ENCODE measurements at places on chromosomes 7 and 10.

DNA sequence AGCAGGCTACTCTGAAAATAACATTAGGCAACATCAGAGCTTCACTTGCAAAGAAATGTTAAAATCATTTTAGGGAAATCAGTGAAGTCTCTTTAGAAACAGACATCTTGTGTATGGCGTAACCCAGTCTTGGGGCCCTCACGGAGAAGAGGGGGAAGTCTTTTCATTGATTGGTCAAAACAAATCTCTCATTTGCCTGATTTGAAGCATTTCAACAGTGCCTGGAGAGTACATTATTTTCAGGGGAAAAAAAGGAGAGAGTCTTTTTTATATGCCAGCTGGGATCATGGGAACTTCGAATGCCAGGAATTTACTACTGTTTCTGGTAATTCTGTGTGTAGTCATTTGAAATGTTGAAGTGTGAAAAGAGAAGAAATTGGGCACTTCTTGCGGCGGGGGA lies 471.4 kb downstream of the PLXDC2 start:
- no peak for DNase-seq

DNA sequence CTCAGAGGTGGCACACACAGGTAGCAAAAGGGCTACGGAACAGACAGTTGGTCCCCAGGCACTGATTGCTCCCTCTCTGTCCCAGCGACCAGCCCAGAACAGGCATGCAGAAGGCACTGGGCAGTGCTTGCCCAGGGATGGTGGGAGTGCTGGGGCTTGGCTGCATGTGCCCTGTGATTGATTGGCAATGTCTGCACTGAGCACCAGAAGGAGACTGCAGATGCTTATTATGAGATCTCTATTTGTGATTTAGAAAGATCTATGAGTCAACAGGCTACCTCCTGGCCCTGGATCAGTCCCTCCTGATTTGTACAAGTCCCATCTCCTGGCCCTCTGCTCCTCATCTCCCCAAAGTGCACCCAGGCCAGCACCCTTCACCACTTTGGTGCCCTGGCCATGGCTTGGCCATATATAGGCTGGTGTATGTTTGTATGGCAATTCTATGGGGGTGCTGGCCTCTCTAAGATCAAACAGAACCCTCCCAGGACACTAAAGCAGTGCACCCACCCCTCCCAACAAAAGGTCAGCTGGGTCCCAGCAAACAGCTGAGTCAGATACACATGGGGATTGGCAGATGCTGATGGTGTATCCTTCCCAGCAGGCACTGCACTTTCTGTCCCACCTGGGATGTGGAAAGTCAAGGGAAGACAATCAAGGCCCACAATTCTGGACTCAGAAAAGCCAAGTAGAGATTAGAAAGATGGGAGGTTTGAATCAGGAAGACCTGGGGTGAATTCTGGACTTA lies 30.9 kb downstream of the CAMK2B start:
- DNase-seq: no peak

DNA sequence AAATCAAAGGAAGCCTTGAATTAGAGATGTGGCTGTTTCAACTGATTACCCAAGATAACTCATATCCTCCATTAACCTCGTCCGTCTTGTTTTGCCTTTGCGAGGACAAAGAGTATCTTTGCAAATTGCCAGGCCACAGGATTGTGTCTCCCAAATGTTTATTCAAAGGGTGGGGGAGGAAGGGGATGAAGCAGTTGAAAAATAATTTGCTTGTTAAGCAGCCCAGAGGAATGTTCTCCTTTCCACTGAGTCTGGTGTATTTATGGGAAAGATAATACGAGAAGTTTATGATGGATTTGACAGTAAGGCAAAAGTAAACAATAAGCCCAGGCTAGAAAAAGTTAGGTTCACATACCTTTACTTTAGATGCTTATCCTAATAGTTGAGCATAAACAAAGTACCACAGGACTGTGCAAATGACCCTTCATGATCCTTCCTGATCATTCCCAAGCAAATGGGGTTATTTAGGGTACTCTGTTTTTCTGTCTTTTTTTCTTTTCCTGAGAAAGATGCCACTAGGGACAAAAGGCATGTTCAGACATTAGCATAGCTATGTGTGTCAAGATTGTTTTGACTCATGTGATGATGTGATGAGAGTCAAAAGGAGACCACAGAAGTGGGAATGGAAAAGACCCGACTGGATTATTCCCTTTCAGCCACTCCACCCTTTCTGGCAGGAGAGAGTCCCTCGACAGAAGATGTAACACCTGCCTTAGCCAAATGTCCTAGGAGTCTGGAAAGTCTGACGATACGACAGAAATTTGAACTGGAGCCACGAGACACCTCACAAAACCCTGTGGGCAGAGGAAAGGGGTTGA lies 243.0 kb upstream of the GLI3 start:
- no peak for DNase-seq

- DNase-seq: no peak
Measured at GRCh38 chr7:111004310-111004901, 86.5 kb upstream of the LRRN3 start.

- DNase-seq: no peak
Measured at GRCh38 chr7:134744569-134744968, 34.9 kb upstream of the CALD1 start.

- DNase-seq: no peak
Measured at GRCh38 chr7:22469371-22470143, 30.4 kb downstream of the STEAP1B start.

DNA sequence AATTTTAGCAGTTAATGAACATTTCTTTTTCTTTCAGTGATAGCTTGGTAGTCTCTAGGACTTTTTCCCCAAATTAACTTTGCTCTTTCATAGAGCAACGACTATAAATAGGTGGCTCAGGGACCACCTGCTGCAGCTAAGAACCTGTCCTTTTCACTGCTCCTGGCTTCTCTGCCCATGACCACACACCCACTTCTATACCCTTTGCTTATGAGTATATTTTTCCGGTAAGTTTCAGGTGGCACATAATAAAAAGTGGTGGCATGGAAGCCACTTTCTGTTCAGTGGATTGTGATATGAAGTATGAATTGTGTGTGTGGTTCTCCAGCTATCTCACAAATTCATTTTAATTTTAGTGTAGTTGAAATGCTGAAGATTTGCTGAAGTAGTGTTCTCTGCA lies 1.2 kb downstream of the ING3 start:
- no peak for DNase-seq

DNA sequence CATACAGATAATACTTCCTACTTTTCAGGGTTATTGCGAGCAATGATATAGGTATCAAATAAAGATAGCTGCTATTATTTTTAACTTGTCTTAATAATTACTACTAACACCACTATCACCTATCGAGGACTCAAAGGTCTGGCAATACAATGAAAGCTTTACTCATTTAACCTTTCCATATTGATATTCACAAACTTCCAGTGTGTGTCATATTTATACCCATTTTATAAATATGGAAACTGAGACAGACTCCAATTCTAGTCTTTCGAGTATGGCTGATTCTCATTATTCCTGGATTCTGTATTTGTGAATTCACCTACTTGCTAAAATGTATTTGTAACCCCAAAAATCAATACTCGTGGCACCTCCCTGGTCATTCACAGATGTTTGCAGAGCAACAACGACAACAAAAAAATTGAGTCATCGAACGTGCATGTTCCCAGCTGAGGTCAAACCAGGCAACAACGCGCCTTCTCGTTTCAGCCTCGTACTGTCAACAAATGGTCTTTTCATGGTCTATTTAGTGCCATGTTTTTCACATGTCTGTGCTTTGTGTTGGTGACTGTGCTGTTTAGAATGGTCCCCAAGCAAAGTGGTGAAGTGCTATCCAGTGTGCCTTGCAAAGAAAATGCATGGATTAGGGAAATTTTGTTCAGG lies 51.7 kb downstream of the SMURF1 start:
- DNase-seq: no peak

GRCh38 chr7:155192961-155193640 lies 104.6 kb upstream of the INSIG1 start:
- DNase-seq: no peak

DNA sequence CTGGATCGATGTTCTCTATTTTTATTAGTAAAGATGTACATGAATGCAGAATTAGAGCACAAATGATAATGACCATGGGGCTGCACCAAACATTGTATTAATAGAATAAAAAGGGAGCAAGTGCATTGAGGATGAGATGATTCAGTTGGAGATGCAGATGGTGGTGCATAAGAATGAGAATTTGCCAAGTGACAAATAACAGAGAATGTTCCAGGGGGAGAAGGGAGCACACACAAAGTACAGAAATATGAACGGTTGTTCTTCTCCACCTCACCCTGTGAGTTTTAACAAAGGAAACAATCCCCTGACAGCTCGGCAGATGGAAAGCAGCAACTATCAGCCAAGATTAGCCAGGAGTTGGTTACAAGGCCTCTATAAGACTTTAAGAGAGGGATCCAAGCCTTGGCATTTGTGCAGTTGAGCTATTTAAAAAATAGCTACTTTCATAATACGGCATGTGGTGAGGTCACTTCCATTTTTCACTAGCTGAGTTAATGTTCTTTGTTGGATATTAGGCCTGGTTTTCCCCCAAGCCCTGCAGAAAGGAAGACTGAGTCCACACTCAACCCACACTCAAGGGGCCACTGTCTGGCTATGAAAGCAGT lies 462.5 kb downstream of the TNS3 start:
- DNase-seq: no peak

DNA sequence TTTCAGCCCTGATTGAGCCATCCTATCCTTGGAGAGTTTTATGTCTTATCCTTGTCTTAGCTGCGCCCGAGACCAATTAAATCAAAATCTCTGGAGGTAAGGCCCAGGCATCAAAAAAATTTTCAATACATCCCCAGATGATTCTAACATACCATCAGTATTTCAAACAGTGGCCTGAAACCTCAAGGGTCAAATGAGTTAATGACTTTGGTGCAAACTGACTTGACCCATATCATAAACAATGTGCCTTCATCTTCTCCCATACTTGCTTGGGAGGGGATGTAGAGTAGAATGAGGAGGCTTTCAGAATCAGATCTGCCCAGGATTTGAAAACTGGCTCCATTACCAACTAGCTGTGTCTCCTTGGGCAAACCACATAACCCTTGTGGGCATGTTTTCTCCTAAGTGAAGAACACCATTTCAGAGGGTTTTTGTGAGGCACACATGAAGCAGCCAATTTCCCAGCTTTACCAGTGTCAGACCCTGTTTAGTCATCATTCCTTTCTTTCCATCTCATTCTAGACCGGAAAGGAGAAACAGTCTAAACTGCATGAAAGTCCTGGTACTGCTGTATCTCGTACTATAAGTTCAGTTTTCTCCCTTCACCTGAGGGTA lies 35.7 kb upstream of the ATXN7L1 start:
- no peak for DNase-seq

- no peak for DNase-seq
Measured at GRCh38 chr10:44862006-44862751, 49.0 kb upstream of the TMEM72 start.

GRCh38 chr7:79781716-79782115 lies 328.2 kb upstream of the MAGI2 start:
- DNase-seq: no peak

DNA sequence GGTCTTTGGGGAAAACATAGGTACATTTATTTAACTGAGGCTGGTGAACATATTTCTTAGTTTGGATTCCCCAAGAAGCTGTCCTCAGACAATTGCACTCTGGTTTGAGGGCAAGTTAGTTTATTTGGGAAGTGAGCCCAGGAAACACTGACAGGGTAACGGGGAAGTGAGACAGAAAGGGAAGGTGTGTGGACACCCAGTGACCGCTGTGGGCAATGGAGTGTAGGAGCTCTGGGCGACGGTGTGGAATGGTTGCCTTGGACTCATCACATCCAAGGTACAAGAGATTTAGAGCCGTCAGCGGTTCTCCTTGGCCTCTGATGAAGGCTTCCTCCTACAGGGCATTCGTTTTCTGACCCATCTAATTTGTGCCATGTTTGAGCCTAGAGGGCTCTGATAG lies 7.1 kb downstream of the MRC1 start:
- no peak for DNase-seq

- DNase-seq: no peak
Measured at GRCh38 chr7:86470763-86471162, 172.9 kb upstream of the GRM3 start.

DNA sequence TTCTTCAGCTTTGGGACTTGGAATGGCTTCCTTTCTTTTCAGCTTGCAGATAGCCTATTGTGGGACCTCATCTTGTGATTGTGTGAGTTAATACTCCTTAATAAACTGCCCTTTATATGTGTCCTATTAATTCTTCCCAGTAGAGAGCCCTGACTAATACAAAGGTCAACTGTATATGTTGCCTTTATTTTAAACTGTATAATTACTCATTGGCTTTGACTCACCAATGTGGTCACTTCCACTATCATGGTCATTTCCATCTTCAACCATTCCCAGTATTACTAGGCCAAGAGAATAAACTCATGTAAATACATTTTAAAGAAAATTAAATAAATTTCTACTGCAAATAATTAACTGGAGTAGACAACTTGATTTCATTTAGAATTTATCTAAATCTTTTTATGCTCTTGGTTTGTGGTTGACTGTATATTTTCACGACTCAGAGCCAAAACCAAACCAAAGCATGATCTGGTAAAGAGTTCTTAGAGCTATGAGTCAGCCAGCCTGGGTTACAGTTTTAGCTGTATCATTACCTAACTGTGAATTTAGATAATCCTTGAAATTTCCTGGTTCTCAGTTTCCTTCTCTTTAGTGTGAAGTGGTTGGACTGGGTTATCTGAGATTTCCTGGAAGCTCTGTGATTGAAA lies 188.4 kb downstream of the PPP1R3A start:
- no peak for DNase-seq

Measured in stimulated activated CD4-positive, alpha-beta T cell treated with anti-CD3 and anti-CD28 coated beads, TNF-alpha, amount 100 ng/mL, for 48 hours (primary cell).